GM12878 (cell line): ENCODE measurements at places on chromosomes 6 and 20.

- DNase-seq, result no peak
Measured at GRCh38 chr6:12163149-12163548, 127.0 kb upstream of the EDN1 start.

GRCh38 chr6:17820055-17820454 is 113.3 kb upstream of the NUP153 start:
- DNase-seq, result no peak

DNA sequence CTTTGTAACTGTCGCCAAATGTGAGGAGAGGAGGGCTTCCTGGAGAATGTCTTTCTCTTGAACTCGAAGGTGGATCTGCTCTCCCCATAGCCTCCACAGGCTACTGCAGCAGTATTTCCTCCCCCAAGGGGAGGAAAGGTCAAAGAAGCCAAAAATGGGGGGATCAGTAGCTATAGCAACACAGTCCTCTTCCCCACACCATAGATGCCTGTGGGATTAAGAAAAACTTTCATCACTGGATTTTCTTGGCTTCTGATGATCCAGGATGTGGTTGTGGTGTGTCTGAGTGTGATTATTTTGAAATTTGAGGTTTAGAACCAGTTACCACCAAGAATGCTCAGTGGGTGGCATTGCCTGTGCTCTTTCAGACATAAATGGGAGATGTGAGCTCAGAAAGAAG is 140.1 kb upstream of the SPACA1 start:
- DNase-seq, result peak; percentile 63

DNA sequence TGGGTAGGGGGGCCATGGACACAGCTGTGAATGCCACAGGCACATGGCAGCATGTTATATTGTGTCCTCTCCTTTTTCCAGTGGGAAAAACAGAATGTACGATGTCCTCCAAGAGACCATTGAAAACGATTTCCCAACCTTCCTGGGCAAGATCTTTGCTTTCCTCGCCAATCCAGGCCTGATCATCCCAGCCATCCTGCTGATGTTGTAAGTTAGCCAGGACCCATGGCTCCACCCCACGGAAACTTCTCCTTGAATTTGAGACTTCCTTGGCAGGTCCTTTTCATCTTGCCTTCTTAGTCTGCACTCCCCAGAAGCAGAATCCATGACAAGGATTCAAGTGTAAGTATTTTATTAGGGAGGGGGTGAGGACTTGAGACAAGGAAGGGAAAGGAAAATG is 28.2 kb upstream of the NOP56 start:
- DNase-seq, result no peak

DNA sequence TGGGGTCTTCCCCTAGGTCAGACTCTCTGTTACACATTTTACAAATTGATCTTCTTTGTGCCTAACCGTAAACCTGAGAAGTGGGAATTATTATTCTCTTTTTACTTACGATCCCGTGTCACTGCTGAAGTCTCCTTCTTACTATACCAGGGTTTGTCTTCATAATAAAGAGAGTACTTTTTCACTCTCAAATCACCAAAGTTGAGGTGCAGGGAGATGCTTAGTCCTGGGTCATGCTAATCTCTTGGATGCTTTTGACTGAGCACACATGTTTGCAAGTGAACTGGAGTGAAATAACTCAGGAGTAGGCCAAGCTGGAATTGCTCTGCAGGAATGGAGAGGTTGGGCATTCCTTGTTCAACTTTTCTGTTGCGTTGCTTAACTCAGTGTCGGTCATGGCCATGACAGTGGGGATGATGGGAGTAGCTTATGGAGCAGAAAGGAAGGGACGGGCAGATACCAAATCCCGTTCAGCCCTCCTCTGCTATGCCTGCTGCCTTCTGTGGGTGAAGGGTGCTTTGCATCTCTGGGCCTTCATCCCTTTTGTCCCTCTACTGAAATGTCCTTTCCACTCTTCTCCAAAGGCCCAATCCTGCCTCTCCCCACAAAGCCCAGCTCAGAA is 15.2 kb upstream of the TAGAP start:
- no peak for DNase-seq

- DNase-seq, result no peak
Measured at GRCh38 chr6:90187437-90188121, 109.1 kb downstream of the BACH2 start.

DNA sequence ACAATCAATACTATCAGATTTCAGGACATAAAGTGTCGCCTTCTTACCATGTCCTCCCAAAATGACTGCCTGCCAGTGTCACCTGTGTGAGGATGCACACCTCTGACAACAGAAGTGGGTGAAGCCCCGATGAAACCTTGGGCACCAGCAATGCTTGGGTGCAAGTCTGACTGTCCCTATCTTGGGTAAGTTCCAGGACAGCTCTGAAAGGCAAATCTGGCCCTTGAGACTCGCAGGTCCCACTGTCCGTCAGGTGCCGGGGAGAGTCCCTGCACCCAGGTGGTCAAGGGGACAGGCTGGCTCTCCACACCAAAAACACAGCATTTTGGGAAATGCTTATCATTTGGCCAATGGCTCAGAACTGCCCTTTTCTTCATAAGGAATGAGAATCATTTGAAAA is 43.3 kb downstream of the EZR start:
- DNase-seq, result no peak

DNA sequence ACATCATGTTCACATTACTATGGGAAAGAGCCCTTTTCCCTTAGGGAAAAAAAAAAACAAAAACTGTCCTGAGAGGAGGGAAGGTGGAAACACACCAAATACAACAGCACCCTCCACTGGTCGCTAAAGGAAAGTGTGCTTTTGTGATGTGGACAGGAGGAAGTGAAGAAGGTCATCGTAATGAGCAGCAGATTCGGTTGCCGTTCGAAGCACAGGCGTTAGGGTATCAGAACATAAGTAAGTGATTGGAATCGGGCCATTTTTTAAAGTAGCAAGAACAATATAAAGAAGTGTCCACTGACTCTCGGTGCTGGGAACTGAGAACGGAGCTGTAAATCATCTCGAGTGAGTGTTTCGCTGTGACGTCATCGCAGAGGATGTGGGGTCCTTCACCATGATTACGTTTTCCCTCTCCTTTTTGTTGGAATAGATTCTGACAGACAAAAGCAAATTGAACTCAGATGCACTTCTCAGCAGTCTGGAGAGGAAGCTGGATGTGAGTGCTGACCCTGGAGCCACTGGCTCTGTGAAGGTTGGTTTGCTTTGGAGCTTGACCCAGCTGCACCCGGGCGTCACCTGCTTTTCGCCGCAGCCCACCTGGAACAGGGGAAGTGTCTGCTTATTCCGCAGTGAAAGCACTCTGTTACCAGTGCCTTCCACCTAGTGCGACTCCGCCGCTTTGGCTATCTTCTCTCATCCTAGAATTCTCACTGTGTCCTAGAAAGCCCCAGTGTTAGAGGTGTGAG is 203.6 kb upstream of the GMDS start:
- DNase-seq, result no peak

DNA sequence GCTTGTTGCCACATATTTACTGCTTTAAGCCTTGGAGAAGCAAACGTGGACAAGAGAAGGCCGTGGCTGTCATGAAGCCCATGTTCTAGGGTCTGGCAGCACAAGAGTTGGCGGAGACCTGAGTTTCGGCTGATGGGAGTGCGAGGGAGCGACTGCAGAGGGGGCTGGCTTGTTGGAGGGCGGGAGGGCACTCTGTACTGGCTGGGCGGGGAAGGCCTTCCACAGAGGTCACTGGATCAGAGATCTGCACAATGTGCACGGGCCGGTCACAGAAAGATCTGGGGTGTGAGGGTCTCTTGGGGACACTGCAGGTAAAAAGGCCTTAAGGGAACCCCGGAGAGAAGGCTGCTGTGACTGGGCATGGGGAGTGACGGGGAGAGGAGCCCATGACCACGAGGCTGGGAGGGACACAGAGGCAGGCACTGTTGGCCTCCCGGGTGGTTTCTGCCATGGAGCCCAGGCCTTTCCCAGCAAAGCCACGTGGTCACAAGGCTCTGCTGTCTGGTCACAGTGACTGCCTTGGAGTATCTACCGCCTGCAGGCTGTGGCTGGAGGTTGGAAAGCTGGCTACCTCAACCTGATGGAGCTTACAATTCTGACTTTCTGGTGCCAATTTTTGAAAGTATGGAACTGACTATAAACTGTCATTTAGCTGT is 23.8 kb downstream of the FOXC1 start:
- no peak for DNase-seq

- DNase-seq, result no peak
Measured at GRCh38 chr20:24479595-24479994, 10.2 kb downstream of the SYNDIG1 start.

DNA sequence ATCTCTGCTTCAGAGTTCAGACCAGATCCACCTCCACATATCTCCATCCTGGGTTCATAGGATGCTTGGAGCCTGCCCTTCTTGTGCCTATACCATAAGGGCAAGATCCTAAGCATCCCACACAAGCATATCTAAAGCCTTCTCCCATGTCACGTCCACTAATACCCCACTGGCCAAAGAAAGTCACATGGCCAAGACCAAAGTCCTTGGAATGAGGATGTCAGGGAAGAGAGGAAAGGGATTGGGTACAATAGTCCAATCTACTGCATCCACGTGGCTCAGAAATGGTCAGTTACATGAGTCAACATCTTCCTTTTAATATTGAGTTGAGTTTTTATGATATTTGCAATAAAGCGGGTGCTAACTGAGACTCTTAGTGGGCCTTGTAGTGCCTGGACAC is 515.9 kb upstream of the SULF2 start:
- DNase-seq, result no peak

DNA sequence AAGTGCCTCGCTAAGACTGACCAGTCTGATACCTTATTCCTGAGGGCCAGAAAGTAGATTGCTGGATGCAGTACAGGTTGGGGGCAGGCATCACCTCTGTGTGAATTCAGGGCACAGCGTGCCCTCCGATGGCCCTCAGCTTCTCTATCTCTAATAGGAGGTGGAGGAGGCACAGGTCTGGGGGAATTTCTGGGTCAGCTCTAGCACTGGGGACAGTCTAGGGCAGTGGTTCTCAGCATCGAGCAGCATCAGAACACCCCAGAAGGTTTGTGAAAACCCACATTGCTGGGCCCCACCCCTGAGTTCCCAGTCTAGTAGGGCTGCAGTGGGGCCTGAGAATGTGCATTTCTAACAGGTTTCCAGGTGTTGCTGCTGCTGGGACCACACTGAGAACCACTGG is 166.7 kb downstream of the CDC5L start:
- DNase-seq, result no peak

DNA sequence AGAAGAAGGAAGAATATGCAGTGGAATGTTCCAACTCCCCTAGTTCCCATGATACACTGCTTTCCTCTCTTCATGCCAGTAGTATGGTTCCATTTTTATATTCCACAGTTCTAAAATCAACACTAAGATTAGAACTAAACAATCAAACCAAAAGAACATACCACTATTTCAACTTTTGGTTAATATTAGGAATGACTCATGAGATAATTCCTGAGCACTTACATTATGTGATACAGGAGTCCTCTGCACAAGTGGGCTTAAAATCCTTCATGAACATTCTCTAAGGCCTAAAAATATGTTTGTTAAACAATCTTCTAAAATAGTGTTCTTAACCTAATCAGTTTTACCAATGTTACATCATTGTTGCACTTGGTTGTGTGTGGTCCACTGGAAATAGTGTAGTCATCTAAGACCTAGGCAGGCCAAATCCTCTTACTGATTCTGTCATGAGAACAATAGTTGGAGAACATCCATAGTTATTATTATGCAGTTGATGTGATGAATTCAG is 30.3 kb upstream of the RCAN2 start:
- no peak for DNase-seq

DNA sequence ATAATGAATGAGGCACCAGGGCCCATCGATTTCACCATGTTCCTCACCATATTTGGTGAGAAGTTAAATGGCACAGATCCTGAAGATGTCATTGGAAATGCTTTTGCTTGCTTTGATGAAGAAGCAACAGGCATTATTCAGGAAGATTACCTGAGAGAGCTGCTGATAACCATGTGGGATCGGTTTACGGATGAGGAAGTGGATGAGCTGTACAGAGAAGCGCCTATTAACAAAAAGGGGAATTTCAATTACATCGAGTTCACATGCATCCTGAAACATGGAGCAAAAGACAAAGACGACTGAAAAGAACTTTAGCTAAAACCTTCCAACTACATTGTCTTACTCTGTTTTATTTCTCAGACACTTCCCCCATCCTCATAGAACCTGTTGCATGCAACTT is 21.6 kb upstream of the ZBTB22 start:
- DNase-seq, result no peak

GRCh38 chr6:42901538-42901957 is 14.3 kb upstream of the PTCRA start:
- peak; percentile 54 for DNase-seq

- DNase-seq, result no peak
Measured at GRCh38 chr20:23326774-23327173, 23.8 kb upstream of the NXT1 start.

DNA sequence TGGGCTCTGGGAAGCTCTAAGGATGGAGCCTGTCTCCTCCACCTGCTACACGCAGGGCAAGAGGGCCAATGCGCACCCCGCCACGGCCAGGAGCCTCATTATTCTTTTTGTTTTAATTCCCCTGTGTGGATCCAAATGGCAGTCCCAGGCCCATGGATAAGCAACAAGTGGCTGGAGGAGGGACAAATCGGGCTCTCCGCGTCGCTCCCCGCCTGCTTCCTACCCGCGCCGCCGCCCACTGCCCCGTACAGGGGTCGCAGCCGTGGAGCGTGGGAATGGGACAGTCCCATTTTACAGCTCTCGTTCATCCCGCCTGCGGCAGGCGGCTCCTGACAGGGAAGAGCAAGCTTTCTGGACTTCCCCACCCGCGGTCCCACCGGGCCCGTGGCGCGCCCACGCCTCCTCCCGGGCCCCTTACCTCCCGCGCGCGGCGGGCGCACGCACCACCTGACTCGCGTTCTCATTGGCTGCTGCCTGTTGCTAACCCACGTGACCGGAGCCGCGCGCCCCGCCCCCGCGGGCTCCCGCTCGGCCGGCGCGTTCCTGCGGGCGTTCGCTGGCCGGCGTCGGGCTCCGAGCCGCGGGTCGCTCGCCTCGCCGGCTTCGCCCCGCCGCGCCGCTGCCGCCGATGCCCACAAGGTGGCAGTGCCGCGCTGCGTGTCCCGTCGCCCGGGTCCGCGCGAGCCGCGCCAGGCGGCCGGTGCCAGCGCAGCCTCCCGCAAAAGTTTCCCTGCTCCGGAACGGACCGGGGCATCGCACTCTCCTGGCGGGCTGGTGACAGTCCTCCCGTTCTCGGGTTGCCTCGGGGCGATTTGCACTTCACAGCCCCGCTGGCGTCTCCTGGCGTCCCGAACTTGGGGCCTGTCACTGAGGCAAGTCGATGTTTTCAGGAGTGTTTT is 93.3 kb downstream of the CD83 start:
- peak; percentile 48 for DNase-seq
